ENCODE measurements at places on chromosomes 1 and 21.

- no peak for DNase-seq
These were observed 25.0 kb upstream of the SHE start for GRCh38 chr1:154527192-154527591.

- DNase-seq: no peak
These were observed 10.5 kb downstream of the PCSK9 start for GRCh38 chr1:55049914-55050278.

DNA sequence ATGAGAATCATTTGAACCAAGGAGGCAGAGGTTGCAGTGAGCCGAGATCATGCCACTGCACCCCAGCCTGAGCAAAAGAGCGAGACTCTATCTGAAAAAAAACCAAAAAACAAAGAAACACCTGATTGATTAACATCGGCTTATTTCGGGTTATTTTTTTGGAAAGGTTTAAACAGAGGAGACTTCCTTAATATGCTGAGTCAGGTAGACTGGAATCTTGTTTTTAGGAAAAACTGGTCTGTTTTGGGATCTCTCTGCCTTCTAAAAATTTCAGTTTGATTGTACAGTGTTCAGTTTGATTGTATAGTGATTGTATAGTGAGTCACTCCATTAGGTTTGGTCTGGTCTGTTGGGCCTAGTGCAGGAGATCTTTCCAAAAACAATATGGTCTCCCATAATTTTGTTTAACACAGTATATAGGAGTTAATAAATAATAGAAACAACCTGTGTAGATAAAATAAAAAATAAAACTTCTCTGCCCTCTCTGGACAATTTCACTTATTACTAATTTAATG, 196.3 kb upstream of the CHRM3 start:
- DNase-seq: no peak

DNA sequence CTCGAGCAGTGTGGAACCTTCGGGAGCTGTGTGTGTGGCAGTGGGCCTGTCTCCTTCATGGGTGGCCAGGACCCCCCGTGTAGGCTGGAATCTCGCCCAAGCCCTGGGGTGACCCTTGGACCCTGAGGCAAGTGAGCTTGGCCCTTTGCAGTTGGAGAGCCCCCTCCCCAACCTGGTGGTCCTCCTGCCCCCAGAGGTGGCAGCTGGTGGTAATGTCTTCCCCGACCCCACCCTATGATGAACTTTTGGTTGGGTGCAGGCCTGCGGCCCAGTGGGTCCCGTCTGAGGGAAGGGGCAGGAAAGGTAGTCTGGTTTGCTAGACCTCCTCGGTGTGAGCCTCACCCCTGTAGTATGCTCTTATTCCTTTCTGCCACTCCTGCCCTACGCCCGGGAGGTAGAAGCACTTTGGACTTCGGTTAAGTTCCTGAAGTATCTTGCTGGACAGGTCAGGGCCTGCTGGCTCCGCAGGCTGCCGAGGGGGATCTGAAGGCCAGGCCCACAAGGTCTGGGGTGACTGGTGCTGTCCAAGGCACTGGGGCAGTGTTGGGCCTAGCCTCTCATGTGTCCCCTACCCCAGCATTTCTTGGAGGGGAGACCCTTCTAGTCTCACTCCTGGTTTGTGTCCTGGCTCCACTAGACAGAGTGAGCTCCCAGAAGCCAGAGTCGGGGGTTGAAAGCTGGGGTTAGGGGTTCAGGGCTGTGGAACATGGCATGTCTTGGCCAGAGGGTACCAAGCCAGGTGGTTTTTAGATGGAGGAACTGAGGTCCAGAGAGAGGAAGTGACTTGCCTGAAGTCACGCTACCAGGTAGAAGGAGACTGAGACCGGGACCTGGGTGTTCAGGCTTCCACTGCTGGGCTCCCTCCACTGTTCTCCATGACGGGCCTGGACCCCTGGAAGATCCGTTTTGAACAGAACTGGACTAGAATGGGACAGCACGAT, 1.8 kb downstream of the ZNF362 start:
- DNase-seq: peak; percentile 15

DNA sequence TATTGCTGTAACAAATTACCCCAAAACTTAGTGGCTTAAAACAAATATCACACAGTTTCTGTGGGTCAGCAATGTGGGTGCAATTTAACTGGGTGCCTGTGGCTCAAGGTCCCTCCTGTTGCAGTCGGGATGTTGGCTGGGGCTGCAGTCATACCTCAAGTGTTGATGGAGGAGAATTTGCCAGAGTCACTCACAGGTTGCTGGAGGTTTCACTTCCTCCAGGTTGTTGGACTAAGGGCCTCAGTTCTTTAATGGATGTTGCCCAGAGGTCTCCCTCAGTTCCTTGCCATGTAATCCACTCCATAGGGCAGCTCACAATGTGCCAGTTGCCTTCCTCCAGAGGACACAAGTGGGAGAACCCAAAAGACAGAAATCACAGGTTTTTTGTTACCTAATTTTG, 2.5 kb upstream of the TAF13 start:
- no peak for DNase-seq

- DNase-seq: no peak
These were observed 48.8 kb downstream of the H3-3A start for GRCh38 chr1:226111098-226111882.

GRCh38 chr1:194161591-194161990, 975.2 kb upstream of the B3GALT2 start:
- no peak for DNase-seq

DNA sequence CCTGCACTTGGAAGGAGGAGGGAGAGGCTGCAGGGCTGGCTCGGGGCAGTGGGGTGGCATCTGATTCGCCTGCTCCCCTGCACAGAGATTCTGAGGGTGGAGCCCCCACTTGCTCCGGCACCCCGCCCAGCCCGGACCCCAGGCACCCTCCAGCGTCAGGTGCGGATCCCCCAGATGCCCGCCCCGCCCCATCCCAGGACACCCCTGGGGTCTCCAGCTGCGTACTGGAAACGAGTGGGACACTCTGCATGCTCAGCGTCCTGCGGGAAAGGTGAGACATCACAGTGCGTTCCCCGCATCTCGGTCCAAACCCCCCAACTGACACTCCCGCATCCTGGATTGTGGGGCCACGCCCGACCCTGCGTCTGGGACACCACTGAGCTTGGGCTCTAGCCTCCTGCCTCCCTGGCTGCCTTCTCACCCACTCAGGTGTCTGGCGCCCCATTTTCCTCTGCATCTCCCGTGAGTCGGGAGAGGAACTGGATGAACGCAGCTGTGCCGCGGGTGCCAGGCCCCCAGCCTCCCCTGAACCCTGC, 7.9 kb downstream of the ADAMTSL4 start:
- no peak for DNase-seq

- no peak for DNase-seq
These were observed 67.5 kb downstream of the CCDC185 start for GRCh38 chr1:223460566-223461189.

- no peak for DNase-seq
These were observed 73.9 kb upstream of the HAO2 start for GRCh38 chr1:119294722-119295121.

DNA sequence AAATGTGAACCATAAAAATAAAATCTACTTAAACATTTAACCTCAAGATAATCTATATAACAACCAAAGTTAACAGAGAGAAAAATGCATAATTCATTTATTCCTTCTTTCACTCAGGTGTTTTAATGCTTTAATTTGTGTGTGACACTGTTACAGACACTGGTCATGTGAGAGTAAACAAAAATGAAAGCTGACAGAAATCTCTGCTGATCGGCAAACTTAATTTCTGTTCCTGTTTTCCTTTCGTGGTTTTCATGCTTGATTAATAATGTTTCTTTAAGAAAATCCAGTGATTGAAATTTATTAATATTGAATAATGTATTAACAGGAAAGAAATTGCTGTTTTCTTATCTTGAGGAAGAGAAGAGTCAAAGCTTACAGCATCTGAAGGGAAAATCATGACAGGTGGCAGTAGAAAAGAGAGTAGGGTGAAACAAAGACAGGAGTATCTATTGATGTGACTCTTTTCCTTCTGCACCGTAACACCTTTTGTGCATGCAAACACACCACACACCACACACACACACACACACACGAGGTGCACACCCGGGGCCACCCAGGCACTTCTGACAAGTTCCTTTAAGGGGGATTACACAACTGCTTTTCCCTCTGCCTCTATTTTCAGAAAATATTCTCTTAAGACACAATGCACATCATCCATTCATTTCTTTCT, 1.6 kb downstream of the OR2AK2 start:
- no peak for DNase-seq

DNA sequence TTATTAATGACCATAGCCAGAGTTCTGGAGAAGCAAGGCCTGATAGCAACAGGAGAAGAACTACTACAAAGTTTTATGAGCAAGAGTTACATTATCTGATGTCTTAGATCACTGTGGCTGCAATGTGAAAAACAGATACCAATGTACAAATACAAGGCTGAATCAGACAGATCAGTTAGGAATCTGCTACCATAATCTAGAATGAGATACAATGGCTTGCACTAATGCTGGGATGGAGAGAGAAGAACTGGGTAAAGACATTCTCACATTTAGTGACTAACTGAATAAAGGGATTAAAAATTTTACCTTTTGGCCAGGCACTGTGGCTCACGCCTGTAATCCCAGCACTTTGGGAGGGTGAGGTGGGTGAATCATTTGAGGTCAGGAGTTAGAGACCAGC, 41.3 kb downstream of the ARID4B start:
- DNase-seq: no peak

Data from kidney tubule cell (primary cell).